NCI-H187 (cell line): ENCODE measurements at places on chromosomes 1 and 21.

GRCh38 chr21:36040389-36040788 lies 19.9 kb downstream of the SETD4 start:
- no peak for DNase-seq

- DNase-seq: no peak
Measured at GRCh38 chr21:42455754-42456440, 40.1 kb downstream of the RSPH1 start.

DNA sequence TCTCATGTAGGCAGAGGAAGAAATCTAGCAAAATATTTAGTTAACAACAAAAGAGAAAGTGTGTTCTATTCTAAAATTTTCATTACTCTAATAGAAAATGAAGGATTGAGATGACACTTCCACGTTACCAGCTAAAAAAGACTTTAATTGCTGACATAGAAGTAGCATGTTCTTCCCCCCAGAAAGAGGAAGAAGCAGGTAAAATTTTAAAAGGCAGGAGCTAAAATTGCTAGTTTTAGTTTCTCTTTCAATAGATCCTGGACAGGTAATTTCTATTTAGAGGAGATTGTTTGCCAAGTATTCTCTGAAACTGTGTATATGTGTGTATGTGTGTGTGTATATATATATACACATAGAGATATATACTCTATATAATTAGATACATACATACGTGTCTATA lies 248.1 kb upstream of the FMN2 start:
- no peak for DNase-seq

DNA sequence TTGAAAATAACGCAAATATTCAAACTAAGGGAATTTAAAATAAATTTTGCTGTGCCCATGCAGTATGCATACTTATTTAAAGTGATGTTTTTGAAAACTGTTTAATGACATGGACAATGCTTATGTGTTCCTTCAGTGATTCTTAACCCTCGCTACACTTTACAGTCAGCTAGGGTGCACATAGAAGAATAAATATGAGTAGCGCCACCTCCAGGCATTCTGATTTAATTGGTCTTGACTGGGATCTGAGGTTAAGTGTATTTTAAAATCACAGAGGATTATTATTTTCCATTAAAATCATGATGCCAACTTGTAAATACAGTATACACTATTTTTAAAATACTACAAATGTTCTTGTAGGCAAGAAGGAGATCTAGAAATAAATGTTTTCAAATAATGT lies 373.5 kb upstream of the ADGRL4 start:
- no peak for DNase-seq

- DNase-seq: no peak
Measured at GRCh38 chr1:69230208-69230607, 337.5 kb upstream of the LRRC7 start.

GRCh38 chr1:155437405-155437804 lies 116.7 kb downstream of the RUSC1 start:
- no peak for DNase-seq

DNA sequence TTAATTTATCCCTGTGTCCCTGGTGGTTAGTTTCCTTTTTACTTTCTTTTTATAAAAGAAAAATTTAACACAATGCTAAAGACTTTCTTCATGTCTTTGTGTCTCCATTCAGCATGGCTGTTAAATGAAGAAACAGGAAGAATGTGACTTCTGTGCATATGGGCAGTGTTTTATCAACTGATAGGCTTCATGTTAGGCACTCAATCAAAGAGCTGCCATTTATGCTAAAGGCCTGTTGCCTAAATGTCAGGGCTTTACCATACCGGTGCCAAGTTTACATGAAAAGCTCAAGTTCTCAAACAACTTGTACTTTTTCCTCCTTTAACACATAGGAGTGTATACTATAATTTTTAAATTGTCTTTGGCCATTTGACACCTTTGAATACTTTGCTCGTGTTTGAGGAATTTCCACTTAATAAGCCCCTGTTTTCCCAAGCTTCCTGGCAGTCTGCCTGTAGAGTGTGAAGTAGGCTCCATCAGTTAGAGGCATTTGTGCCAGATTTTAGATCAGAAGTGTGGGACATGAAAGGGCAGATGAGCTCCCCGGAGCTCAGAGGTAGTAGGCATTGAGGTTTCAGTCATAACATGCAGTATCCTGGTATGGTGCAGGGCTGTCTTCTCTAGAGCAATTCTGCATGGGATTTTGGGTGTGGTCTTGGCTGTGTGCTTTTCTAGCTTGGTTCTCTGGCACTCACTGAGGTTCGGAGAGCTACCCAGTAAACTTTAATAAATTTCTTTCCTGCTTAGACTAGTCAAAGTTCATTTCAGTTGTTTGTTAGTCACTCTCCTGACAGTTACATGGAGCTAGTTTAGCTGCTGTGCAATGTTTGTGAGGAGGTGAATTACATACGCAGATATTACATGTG lies 119.0 kb downstream of the LEPR start:
- no peak for DNase-seq

GRCh38 chr1:94646786-94647555 lies 105.4 kb upstream of the F3 start:
- no peak for DNase-seq

- no peak for DNase-seq
Measured at GRCh38 chr1:167678422-167678821, 43.4 kb upstream of the MPZL1 start.
